ENCODE measurements at places on chromosomes 1 and 21. TPM values are rescaled to one million over a fixed set of nuclear protein-coding genes. Genes with fewer than 3 reads are reported as not detected.

- H3K4me3 ChIP-seq = no peak overlapping the region
- no peaks in the 10 kb centered on the region for H3K36me3 ChIP-seq
- no peaks in the 10 kb centered on the region for H3K27me3 ChIP-seq
- no peak overlapping the region for H3K27ac ChIP-seq
- H3K4me1 ChIP-seq = no peaks in the 10 kb centered on the region
Observed at GRCh38 chr1:60063561-60063960, 10.0 kb downstream of the C1orf87 start.

DNA sequence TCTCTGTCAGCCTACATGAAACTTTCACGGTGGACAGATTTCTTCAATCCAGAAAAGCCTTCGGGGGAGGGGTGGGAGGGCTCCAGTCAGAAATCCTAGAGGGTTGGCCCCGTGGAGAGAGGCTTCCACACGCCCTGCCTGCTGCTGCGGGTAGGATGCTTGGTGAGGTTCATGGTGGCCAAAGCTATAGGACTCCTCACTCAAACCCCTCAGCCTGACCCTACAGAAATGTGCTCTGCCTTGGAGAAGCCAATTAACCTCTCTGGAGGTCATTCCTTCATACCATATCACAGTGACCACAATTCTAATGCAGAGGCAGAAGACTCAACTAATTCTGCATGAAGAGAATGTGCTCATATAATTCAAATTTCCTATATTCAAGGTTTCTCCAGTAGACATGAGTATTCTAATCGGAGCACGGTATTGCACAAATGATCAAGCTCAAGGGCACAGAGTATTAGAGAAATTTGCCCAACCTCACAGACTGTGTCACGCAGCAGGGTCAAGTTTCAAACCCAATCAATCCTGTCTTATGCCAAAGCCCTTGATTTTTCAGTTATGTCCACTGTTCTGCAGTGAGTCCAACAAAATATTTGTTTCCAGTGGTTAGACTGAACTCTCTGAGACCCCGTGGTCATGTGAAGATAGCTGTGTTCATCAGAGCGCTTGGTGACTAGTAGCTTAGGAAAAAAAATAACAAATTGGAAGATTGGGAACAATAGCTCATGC is 104.8 kb downstream of the TOMM20 start:
- H3K36me3 ChIP-seq = no peaks in the 10 kb centered on the region
- DNase-seq = no peak
- no peaks in the 10 kb centered on the region for H3K4me1 ChIP-seq
- no peaks in the 10 kb centered on the region for H3K27me3 ChIP-seq
- no peak overlapping the region for H3K27ac ChIP-seq

DNA sequence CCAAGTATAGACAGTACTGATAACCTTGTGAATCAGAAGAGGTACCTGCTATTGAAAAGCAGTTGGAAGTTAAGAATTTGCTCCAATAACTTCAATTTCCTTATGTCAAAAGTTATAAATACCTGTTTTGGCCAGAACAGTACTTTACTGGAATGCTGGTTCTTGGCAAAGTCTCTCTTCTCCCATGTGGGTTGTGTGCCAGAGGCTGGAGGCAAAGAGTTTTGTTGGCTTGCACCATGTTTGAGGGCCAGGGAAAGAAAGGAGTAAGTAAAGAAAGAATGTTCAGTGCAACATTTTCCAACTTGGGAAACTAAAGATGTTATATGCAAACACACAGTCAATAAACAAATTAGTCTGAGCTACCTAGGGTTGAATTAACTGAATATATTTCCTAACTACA is 67.0 kb upstream of the DYNLT5 start:
- H3K4me3 ChIP-seq = no peak overlapping the region
- H3K27ac ChIP-seq = no peak overlapping the region
- no peaks in the 10 kb centered on the region for H3K4me1 ChIP-seq

- no peaks in the 10 kb centered on the region for H3K36me3 ChIP-seq
- no peak for DNase-seq
- no peaks in the 10 kb centered on the region for H3K27me3 ChIP-seq
- no peaks in the 10 kb centered on the region for H3K4me1 ChIP-seq
Observed at GRCh38 chr1:162391790-162392563, 10.4 kb downstream of the C1orf226 start.

GRCh38 chr1:6470132-6471085 is 4.4 kb upstream of the TNFRSF25 start:
- no peaks in the 10 kb centered on the region for H3K36me3 ChIP-seq
- DNase-seq = no peak
- H3K27ac ChIP-seq = no peak overlapping the region
- H3K4me1 ChIP-seq = no peaks in the 10 kb centered on the region
- H3K4me3 ChIP-seq = no peak overlapping the region

- no peak overlapping the region for H3K4me3 ChIP-seq
- no peak for DNase-seq
- H3K27me3 ChIP-seq = no peaks in the 10 kb centered on the region
- no peak overlapping the region for H3K27ac ChIP-seq
- no peaks in the 10 kb centered on the region for H3K4me1 ChIP-seq
- no peaks in the 10 kb centered on the region for H3K36me3 ChIP-seq
Observed at GRCh38 chr21:26597031-26597430, 23.9 kb upstream of the CYYR1 start.

DNA sequence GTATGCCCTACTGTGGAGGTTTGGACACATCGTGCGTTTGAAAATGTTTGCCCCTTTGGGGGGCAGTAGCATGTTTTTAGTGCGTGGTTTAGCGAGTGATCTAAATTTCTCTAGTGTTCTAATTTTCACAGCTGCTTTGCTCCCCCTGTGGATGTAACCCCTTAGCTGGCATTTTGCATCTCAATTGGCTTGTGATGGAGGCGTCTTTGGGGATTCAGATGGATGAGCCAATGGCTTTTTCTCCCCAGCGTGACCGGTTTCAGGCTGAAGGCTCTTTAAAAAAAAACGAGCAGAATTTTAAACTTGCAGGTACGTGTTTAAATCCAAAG is 836 bp downstream of the CDC7 start:
- H3K36me3 ChIP-seq = no peaks in the 10 kb centered on the region
- peaks cover 8% of the 10 kb centered on the region for H3K4me1 ChIP-seq
- no peaks in the 10 kb centered on the region for H3K27me3 ChIP-seq
- peak overlapping the region; percentile 74 for H3K4me3 ChIP-seq
- DNase-seq = no peak

DNA sequence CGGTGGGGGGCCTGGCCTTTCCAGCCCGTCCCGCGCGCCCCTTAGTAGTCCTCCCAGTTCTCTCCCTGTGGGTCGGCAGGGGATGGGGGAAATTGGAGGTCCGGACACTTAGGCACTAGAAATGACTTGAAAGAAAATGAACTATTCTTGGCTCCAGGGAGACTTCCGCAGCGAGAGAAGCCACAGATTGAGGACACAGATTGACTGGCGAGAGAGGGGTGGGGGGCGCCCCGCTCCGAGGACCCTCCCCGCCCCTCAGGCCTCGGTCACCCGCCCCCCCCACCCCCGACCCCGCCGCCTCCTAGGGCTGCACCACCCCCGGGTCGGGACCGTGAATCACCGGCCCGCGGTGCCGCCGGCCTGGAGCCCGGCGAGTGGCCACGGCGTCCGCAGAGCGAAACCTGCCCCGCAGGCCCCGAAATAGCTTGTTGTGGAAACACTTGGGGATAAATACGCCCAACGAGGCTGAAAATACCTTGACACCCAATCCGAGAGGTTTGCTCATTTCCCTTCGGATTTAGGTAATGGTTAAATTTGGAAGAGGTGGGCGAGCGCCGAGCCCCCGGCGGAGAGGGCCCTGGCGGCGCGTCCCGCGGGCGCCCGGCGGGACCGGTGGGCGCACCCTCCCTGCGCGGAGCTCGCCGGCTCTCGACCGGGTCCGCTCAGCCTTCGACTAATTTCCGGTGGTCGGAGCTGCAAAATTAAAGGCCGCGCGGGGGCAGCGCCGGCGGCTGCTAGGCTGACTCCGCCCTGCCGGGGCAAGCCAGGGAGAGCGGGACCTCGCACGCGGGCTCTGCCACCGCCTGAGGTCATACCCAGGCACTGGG is at the start of gene GFI1:
TSS of gene GFI1 (minus strand) at position 675 of the 827 bp plus-strand sequence. CDS start 3,438 bp downstream, outside the sequence.
- peak within 1 kb of the TSS; percentile 55 for H3K4me3 ChIP-seq
- peaks cover 44% of the 10 kb centered on the region for H3K4me1 ChIP-seq
- DNase-seq = peak; percentile 74
- H3K27ac ChIP-seq = peak within 1 kb of the TSS; percentile 58
- no peaks in the 10 kb centered on the region for H3K36me3 ChIP-seq
- peaks cover 73% of the 10 kb centered on the region for H3K27me3 ChIP-seq

DNA sequence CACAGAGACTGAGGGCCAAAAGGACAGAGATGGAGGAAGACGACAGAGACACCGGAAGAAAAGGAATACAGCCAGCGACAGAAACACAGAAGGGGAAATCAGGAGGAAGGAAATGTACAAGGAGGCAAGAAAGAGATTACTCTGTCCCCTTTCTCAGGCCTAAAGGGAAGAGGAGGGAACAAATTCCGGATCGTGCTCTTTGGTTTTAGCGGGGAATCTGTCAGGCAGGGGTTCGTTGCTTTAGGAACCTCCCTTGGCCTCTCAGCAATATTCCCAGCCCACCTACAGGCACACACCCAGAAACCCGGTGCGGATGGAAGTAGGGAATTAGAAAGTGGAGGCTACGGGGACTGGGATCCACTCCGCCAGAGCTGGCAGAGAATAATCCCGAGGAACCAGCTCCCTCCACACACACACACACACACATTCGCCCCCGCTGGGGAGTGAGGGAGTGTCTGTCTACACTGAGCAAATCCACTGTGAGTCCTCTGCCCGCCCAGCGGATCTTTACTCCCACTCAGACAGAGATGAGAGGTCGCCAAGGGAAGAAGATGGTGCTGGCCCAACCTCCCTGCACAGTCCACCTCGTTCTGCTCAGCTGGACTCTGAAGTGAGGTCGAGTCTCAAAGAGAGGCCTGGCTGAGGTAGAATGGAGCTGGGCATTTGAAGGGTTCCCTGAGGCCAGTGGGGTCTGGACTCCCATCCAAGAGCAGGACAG is 5.7 kb downstream of the TAL1 start:
- no peak overlapping the region for H3K27ac ChIP-seq
- no peaks in the 10 kb centered on the region for H3K36me3 ChIP-seq
- peaks cover 76% of the 10 kb centered on the region for H3K27me3 ChIP-seq
- peak overlapping the region; percentile 36 for H3K4me3 ChIP-seq
- H3K4me1 ChIP-seq = peaks cover 10% of the 10 kb centered on the region

- no peak for DNase-seq
- no peak overlapping the region for H3K27ac ChIP-seq
- no peaks in the 10 kb centered on the region for H3K27me3 ChIP-seq
- no peaks in the 10 kb centered on the region for H3K4me1 ChIP-seq
Observed at GRCh38 chr1:196649990-196650389, 1.9 kb upstream of the CFH start.

DNA sequence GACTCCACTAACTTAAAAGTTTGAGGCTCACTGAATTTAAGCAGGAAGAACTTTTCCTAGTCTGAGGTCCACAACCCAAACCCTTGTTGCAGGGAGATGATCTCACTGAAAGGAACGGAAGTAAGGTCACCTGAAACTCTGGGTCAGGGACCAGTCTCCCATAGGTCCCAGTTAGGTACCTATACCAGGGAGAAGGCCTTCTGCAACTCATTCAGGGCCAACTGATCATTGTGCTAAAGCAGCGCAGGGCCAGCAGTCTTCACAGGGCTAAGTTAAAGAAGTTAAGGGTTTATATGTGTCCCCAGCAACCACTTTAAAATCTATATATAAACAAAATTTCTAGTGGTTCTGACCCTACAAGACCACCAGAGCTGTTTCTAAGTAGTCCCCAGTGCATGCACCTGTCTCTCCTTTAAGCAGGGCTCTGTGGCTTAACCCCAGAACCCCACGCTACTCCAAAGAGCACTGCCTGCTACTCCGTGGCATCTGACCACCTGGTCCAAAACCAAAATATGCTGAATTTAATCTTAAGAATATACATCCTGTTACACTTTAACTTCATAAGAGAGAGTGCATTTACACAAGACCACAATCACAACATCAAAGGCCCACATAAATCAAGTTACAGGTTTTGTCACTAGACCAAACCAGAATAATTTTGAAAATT is 2.8 kb downstream of the SRSF10 start:
- no peak for DNase-seq
- H3K36me3 ChIP-seq = peaks cover 20% of the 10 kb centered on the region

GRCh38 chr21:38770660-38771059 is 35.1 kb upstream of the ETS2 start:
- H3K4me3 ChIP-seq = no peak overlapping the region
- H3K36me3 ChIP-seq = no peaks in the 10 kb centered on the region
- H3K27me3 ChIP-seq = no peaks in the 10 kb centered on the region
- no peak overlapping the region for H3K27ac ChIP-seq
- peaks cover 13% of the 10 kb centered on the region for H3K4me1 ChIP-seq
- DNase-seq = no peak

GRCh38 chr21:17118638-17119384 is 394.0 kb upstream of the CXADR start:
- DNase-seq = no peak
- H3K27me3 ChIP-seq = no peaks in the 10 kb centered on the region
- no peak overlapping the region for H3K4me3 ChIP-seq
- no peaks in the 10 kb centered on the region for H3K4me1 ChIP-seq
- H3K27ac ChIP-seq = no peak overlapping the region
- H3K36me3 ChIP-seq = no peaks in the 10 kb centered on the region

GRCh38 chr1:225911191-225912130 is 12.6 kb downstream of the PYCR2 start:
- peaks cover 9% of the 10 kb centered on the region for H3K36me3 ChIP-seq
- no peaks in the 10 kb centered on the region for H3K4me1 ChIP-seq
- DNase-seq = peak; percentile 88
- H3K27ac ChIP-seq = no peak overlapping the region
- H3K27me3 ChIP-seq = no peaks in the 10 kb centered on the region

- no peaks in the 10 kb centered on the region for H3K4me1 ChIP-seq
- DNase-seq = no peak
- no peak overlapping the region for H3K27ac ChIP-seq
- no peak overlapping the region for H3K4me3 ChIP-seq
- no peaks in the 10 kb centered on the region for H3K27me3 ChIP-seq
- no peaks in the 10 kb centered on the region for H3K36me3 ChIP-seq
Observed at GRCh38 chr1:81410351-81410750, 390.4 kb upstream of the ADGRL2 start.

DNA sequence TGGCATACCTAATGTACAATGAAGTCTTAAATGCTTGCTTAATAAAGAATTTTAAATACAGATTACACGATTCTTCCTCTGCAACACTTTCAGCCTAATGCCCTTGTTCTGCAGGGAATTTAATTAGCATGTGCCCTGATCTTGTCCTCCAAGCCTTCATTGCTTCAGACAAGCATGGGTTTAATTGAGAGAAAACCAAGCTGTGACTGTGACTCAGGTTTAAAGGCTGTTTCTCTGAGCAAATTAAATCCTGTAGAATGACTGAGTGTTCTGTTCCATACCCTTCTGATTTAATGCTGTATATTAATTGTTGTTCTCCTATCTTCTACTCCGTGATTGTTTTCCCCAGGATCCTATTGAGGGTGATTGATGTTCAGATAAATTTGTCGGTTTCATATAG is 269.0 kb upstream of the PRMT6 start:
- no peak overlapping the region for H3K27ac ChIP-seq
- no peaks in the 10 kb centered on the region for H3K4me1 ChIP-seq
- H3K27me3 ChIP-seq = no peaks in the 10 kb centered on the region
- no peak overlapping the region for H3K4me3 ChIP-seq
- no peak for DNase-seq
- no peaks in the 10 kb centered on the region for H3K36me3 ChIP-seq

GRCh38 chr1:153361480-153362109 is 3.9 kb downstream of the S100A9 start:
- no peaks in the 10 kb centered on the region for H3K36me3 ChIP-seq
- no peak for DNase-seq
- no peak overlapping the region for H3K27ac ChIP-seq

- H3K4me1 ChIP-seq = peaks cover 33% of the 10 kb centered on the region
- H3K4me3 ChIP-seq = no peak overlapping the region
Observed at GRCh38 chr1:58586271-58586670, 9.2 kb upstream of the TACSTD2 start.

PDZK1IP1 gene
- 41.2 TPM for total RNA-seq

C21orf91 gene
- total RNA-seq = 16.8 TPM

SELL gene
- total RNA-seq = 12.1 TPM

FCER1G gene
- total RNA-seq = 158 TPM

IFNLR1 gene
- 11.1 TPM for total RNA-seq

ATAD3C gene
- 10.4 TPM for total RNA-seq

AMIGO1 gene
- 13.3 TPM for total RNA-seq

LRRC8D gene
- 17.0 TPM for total RNA-seq

GJA8 gene
- not detected for total RNA-seq

Measured in upper lobe of right lung (tissue), 1 donor.